ENCODE measurements at places on chromosomes 7 and 10.

- DNase-seq: no peak
Observed at GRCh38 chr7:135914346-135914745, 62.8 kb downstream of the MTPN start.

- no peak for DNase-seq
Observed at GRCh38 chr7:142642316-142642715, 107.0 kb upstream of the PRSS1 start.

- no peak for DNase-seq
Observed at GRCh38 chr10:122707535-122707934, 7.9 kb upstream of the C10orf120 start.

DNA sequence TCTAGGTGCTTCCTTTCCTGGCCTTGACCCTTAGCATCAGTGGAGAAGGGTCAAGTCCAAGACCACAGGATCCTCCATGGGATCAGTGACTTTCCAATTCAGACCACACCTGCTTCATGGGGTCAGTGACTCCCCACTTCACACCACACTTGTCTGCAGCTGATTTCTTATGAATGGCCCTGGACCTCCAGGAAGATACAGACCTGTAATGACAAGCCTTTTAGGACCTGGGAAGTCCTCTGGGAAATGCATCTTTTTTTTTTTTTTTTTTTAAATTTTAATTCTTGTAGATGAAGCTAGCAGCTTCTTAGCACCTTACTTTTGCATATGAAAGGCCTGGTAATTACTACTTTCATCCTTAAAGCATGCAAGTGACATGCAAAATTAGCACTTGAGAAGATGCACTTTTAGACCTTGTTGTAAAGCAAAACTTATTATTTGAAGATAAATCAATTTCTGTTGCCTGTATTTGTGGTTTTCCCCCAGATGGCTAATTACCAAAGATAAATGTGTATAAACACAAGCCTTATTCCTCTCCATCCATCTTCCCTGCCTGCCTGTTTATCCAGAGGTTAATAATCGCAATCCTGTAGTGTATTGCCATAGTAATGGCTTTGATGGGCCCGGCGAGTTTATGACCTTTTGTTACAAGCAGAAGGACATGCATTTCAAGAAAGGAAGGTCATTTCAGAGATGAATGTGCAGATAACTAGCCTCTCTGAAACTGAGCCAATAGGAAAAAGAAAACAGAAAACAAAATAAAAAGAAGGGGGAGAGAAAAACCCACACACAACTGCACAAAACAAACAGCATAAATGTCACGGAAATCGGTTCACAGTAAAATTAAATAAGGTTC lies 1018.7 kb downstream of the TYW1 start:
- no peak for DNase-seq

DNA sequence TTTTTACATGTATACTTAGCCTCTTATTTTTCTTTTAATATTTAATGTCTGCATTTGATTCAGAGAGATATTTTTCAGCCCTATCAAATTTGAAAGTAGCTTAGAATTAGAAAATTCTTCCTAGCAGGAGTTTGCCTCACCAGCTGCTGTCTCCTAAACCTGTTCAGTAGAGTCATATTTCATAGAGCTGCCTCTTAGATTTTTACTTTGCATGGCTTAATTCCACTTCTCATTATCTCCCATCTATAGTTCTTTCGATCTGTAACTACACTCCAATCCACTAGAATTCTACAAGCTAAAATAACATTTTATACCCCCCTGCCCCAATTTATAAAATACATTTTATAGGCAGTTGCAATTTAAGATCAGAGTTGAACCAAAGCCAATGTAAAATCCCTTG lies 227.0 kb downstream of the ANK3 start:
- no peak for DNase-seq

GRCh38 chr10:34906067-34906965 lies 91.2 kb upstream of the PARD3 start:
- peak; percentile 40 for DNase-seq

DNA sequence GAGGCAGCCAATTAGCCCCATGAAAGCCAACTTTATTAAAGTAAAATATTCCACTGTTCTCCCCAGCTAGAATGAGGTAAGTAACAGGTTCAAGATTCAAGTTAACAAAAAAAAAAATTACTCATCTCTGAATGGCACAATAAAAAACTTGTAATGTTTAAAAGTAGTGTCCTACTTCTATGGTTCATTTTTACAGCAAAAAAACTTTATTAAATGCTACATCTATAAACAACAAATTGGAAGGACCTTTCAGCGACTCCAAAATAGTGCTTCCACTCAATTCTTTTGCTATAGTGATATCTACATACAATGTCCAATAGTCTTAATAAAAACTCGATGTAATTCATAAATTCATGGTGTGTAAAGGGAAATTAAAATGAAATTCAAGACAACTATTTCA lies 59.2 kb downstream of the EZH2 start:
- no peak for DNase-seq

DNA sequence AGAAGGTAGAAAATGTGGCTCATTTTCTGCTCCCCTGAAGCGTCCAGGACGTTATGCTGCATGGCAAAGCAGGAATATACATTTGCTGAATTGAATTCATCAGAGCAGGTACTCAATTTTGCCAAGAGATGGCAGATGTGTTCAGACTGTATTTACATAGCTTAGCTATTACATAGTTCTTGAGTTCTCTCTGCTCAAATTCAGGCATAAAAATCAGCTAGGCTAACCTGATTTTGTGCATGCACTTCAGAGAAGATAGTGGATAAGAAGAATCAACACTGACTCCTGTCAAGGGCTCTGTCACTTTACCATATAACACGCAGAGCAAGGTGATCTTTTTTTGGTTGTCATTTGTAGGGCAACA lies 209.2 kb upstream of the FAM3C start:
- DNase-seq: peak; percentile 41

DNA sequence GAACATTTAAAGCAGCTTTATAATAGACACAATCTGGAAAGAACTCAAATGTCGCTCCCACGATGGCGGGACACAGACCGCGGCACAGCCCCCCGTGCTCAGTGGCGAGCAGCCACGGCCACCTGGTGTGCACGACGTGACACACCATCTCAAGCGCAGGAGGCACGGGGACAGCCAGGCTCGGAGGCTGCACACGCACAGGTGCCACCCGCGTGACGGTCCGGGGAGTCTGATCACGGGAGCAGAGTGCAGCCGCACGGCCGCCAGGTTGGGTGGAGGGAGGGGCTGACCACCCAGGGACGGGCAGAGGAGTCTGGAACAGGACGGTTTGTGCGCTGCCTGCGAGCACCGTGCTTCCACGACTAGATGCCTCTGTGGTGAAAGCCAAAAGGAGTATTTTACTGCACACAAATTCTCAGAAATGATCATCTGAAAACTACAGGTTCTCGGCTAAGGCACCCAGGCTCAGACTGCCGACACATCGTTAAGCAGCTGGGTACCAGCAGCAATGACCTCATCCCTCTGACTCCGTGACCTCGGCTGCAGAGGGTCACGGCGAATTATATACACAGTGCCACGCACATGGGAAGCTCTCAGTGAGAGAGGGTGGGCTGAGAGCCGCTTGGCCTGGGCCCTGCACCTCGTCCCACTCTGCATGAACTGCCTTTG lies 7.5 kb upstream of the GPER1 start:
- DNase-seq: no peak

GRCh38 chr7:8413600-8413999 lies 19.8 kb upstream of the NXPH1 start:
- DNase-seq: no peak

DNA sequence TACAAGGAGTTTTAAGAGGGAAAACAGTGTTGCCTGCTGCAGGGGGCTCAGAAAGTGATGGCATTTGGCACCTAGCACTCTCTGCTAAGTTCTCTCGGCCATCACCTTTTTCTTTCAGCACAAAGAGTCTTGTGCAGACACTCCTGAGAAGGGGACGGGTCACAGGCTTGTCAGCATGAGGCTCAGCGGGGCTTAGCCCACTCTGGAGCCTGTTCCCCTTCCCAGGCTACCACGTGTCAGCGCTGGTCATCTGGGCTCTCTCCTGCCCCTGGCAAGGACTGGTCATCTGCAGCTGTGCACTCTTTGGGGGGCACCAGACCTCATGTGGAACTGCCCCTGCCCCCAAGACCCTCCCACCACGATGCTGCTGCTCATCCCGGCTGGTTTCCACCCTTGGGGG lies 152.1 kb upstream of the MKI67 start:
- no peak for DNase-seq
